NCI-H345 (cell line): ENCODE measurements at places on chromosomes 6 and 20.

GRCh38 chr6:41373919-41374617 is 38.7 kb downstream of the NCR2 start:
- no peak for DNase-seq

DNA sequence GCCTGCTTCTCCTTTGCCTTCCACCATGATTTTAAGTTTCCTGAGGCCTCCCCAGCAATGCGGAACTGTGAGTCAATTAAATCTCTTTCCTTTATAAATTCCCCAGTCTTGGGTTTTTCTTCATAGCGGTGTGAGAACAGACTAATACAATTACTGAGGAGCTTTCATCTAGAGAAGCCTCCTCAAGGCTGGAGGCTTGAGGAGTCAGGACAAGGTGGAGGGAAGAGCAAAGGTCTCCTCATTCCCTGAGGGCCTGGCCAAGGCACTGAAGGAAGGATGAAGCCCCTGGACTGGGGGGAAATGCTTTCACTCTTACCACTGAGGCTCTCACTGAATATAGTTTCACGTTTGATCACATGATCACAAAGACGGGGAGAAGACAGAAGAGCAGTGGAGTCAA is 118.2 kb downstream of the MAN1A1 start:
- DNase-seq = no peak

- no peak for DNase-seq
These were observed 15.7 kb downstream of the PXMP4 start for GRCh38 chr20:33704197-33704924.

DNA sequence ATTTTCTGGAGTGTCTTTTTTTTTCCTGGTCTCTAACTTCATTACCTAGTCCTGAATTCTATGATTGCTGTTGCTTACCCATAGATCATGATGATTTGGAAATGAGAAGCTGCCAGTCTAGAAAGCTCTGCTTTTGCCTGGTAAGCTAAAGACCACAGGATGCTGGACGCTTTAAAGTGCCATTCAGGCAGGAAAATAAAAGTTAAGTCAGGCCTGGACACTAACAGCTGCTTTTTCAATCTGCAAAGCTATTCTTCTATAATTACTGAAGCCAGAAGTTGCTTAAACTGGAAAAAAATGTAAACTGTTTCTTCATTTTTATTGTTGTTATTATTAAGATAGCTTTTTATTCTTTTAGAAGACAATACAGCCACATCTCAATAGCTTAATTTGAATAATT is 129.8 kb upstream of the SPACA1 start:
- no peak for DNase-seq
